ENCODE measurements at places on chromosomes 13 and 19.

- DNase-seq, result no peak
Measured at GRCh38 chr13:50222569-50223332, 207.5 kb downstream of the KCNRG start.

DNA sequence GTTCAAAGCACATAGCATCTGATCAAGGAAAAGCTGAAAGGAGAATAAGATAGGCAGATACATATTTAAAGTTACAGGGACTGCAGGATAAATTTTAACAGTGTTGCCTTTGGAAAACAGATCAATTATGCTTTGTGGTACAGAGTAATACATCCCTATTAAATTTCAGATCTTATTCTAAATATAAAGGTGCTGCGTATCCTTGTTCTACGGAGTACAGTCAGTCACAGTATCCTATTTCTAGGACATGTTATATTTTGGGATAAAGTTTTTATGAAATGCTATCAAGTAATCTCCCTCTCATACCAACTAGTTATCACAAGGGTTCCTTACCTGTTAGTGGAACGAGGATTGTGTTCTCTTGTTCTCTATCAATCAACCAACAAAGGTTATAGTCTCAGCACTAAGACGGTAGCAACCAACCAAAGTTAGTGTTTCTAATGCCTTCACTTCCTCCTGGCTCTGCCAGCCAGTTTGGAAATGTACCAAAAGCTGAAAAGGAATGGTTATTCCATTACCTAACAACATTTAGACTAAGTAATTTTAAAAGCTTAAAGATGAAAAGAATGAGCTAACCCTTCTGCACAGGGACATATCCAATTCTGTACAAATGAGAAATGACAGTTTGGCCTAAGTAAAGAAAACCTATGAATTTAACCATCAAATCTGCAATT is 35.2 kb downstream of the TSC22D1 start:
- DNase-seq, result no peak

DNA sequence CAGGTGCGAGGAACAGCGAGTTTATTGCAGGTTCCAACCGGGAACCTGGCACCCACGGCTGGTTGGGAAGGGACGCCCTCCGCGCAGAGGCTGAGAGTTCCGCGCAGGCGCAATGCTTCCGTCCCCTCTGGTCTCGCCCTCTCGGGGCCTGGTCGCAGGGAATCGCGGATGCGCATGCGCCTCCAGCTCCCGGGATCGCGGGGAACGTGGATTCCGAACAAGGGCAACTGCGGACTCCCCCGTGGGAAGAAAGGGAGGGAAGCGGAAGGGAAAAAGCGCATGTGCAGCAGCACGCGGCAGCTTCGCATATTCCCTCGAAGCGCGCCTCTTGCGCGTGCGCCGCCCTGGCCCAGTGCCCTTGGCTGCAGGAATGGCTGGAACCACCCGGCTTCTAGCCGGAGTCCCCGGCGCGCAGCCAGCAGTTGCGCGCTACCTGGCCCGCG is 1.1 kb downstream of the TSSK6 start:
- DNase-seq, result no peak

GRCh38 chr13:25167382-25168174 is 4.5 kb downstream of the AMER2 start:
- no peak for DNase-seq

DNA sequence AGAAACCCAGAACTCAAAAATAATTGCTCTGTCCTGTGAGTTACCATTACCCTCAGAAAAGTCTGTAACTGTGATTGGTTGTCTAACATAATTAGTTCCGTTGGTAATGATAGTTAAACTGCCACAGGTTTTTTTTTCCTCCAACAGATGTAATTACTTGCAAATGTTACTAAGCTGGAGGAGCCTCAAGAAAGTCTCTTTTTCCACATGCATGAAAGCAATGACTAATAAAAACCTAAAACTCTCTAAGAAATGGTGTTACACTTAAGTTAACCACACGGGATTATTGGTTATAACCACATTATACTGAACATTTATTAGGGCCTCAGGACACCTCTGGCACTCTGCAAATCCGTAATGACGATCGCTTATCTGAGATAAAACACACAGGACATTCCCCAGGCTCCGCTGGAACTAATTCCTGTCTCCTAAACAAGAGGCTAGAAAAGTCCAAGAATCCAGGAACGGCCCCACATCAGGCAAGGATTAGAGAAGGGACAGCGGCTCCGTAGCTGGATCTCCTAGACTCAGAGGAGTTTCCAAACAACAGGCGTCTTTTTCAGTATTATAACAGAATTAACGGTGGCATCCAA is 753 bp downstream of the ZNF235 start:
- DNase-seq, result peak; percentile 16

- no peak for DNase-seq
Measured at GRCh38 chr13:105658431-105658830, 877.0 kb downstream of the EFNB2 start.

DNA sequence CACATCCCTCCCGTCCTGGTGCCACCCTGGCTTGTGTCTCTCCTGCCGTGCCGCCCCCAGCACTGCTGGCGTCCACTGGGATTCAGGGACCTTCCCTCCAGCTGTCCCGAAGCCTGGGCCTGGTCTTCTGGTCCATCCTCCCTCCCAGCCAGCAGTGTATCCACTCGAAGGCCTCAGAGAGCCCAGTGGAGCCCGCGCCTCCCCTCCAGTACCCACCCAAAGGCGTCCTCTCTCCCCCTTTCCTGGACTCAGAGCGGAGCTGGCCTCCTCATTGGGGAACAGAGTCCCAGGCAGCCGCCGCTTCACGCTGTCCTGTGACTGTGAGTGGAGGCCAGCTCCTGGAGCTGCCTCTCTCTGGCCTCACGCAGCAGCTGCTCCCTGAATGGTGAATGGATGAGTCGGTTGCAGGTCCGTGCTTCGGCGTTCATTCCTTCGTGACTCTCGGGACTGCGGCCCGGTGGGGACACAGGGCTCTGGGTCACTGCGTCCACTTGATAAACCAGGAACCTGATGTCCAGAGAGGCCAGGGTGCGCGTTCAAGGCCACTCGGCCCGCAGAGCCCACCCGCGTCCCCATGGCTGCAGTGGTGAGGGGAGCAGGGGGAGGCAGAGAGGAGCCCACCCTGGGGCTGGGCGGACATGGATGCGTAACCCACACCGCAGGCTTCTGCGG is 12.1 kb downstream of the ONECUT3 start:
- DNase-seq, result no peak

- no peak for DNase-seq
Measured at GRCh38 chr19:54727562-54727961, 3.3 kb downstream of the KIR3DL3 start.

- no peak for DNase-seq
Measured at GRCh38 chr13:78845656-78846365, 186.9 kb upstream of the OBI1 start.

- DNase-seq, result no peak
Measured at GRCh38 chr13:46738055-46738454, 58.9 kb downstream of the ESD start.

- DNase-seq, result no peak
Measured at GRCh38 chr19:46797881-46798280, 9.5 kb upstream of the SLC1A5 start.

- no peak for DNase-seq
Measured at GRCh38 chr19:16075430-16076153, 703 bp upstream of the TPM4 start.

GRCh38 chr13:46010148-46010547 is 42.4 kb downstream of the ZC3H13 start:
- no peak for DNase-seq

GRCh38 chr13:44024846-44025195 is 145.1 kb downstream of the LACC1 start:
- DNase-seq, result no peak

GRCh38 chr19:46911456-46911855 is 50.7 kb downstream of the ARHGAP35 start:
- DNase-seq, result no peak

DNA sequence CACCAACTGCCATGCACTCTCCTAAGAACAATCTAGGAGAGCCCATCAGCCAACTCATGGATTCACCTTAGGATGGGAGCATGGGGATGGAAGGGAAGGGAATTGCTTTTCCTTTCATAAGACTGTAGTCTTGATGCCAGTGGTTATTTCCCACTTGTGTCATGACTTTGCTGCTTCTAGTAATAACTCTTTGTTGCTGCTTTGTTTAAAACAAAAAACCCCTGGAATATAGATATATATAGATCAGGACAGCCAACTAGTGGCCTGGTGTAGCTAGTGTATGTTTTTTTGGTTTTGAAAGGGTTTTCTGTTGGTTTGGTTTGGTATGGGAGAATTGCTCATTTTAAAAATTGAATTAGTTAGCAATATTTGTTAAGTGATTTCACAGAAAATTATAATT is 39.3 kb upstream of the KCTD4 start:
- DNase-seq, result no peak

- DNase-seq, result no peak
Measured at GRCh38 chr13:111909501-111909900, 157.4 kb upstream of the SOX1 start.

DNA sequence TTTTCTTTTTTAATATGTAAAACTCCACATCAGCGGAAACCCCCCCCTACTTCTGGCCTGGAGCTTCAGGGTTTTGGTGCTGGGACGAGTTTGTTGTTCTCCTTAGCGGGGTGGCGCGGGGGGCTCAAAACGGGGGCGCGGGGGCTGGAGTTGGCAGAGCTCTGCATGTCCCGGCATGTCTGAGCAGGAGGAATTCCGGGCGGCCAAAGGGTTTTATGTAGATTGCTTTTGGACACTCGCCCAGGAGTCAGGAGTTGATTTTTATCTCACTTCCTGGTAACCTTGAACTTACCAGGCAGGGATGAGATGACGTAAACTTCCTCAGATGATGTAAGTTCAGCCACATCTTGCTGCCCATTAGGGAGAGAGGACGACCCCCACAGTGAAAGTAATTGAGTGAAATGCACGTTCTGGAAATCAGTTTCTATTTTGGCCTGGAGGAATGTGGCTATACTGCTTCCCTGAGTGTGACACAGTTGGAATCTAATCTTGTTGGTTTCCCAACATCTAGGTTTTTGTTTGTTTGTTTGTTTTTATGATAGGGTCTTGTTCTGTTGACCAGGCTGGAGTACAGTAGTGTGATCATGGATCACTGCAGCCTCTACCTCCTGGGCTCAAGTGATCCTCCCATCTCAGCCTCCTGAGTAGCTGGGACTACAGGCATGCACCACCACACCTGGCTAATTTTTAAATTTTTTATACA is 21.0 kb upstream of the GDF15 start:
- DNase-seq, result peak; percentile 84

DNA sequence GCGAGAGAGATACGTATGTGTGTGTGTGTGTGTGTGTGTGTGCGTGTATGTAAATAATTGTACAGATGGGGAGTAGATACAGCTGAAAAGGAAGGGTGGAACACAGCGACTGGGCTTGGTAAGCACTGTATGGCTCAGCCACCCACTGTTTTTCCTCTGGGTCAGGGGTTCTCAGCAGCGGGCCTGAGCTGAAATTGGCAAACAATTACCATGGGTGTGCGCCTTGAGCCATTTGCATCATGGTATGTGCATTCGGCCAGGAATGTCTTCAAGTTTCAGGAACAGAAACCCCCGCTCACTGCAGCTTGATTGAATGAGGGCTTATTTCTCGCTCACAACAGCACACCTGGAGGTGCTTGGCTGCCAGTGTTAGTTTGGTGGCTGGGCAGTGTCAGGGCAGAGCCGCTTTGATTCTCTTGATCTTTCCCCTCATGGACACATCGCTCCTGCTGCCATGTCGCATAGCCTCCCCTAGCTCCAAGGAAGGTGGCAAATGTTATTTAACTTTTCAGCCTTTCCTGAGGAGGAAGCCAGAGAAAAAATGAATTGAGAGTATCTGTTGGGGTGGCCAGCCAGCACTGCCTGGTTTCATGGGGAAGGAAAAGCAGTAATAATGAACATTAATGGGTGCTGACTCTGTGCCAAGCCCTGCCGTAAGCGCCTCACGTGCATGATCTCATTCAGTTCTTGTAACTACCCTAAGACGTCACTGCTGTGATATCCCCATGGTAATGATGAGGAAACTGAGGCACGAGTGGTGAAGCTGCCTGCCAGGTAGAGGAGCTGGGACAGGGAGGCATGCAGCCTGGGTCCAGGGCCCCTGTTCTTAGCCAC is 126.9 kb downstream of the SIPA1L3 start:
- DNase-seq, result no peak

DNA sequence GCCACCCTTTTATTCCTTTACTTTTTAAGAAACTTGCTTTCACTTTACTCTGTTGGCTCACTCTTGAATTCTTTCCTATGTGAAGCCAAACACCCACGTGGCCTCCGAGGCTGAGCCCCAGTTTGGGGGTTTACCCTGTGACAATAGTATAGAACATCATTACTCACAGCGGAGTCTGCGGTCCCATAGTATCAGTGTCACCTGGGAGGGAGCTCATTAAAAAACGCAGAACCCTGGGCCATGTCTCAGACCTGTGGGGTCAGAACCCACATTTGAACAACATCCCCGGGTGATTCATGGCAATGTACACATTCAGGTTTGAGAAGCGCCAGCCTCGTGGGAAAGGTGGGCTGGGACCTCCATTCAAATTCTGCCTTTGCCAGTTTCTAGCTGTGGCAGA is 36.0 kb upstream of the UBL3 start:
- no peak for DNase-seq

GRCh38 chr13:45542391-45542790 is 73.1 kb downstream of the ERICH6B start:
- DNase-seq, result peak; percentile 16

DNA sequence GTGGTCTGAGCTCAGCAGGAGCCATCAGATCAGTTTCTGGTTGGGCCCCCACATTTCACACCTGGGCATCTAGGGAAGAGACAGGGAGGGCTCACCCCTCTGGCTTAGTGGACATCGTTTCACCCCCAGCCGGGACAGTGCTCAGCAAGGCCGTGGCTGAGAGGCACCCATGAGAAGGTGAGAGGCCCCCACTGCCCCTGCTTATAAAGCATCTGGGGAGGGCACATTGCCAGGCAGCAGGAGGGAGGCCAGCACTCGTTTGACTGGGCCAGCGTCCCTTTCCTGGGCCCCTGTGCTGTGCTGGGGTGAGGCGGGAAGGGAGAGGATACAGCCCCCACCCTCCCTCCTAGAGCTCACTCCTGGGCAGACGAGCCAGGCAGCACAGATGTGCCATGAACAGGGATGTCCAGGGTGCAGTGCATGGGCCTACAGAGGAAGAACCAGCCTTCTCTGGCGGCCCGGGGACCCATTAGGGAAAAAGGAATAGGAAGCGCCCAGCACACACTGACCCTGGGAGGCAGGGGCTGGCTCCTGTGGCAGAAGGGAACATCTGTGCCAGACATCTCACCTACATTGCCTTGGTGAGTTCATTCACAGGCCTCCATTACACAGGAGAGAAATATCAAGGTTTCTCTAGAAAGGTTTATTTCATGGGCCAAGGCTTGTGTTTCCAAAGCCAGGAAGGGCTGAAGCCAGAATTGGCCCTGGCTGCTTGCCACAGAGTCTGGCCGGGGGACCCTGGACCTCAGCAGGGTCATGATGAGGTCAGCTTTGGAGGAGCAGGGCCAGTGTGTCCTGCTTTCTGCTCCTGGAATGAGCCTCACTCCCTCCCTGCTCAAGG is 7.7 kb downstream of the AP1M1 start:
- no peak for DNase-seq

GRCh38 chr19:21317821-21318220 is 11.4 kb downstream of the ZNF708 start:
- DNase-seq, result no peak

All from BE2C (cell line).